ENCODE measurements at places on chromosomes 6 and 20. TPM values are rescaled to one million over a fixed set of nuclear protein-coding genes. Genes with fewer than 3 reads are reported as not detected.
A peak's percentile ranks its signal among the peaks of the same experiment; 100 is the strongest.

DNA sequence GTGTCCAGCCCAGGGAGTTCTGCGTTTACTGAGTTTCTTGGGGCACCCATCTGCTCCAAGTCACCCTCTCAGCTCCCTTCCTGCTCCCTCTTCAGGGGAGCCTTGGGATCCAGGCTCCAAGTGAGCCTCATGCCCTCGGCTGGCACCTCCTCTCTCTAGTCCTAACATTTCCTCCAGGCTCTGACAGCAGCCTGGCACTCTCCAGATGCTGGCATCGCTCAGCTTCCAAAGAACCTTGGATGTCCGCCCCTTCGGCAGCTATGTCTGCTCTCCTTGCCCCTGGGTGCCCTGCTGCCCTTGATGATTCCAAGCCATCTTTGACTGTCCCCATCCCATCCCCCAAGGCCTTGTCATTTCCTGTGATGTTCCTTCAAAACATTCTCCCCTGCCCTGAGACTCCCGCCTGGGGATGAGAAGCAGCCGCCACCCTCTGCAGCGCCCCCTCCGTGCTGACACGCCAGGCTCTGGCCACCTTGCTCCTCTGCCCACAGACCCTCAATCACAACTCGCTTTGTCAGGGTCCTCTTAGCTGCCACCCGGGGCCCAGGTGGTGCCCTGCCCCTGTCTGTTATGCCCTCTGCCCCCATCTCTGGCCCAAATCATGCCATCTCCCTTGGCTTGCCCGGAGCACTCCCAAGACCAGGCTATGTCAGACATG lies 6.6 kb upstream of the GFRA4 start:
- DNase-seq: no peak
- H3K36me3 ChIP-seq: peaks cover 34% of the 10 kb centered on the region
- no peaks in the 10 kb centered on the region for H3K4me1 ChIP-seq
- no peak overlapping the region for H3K27ac ChIP-seq

DNA sequence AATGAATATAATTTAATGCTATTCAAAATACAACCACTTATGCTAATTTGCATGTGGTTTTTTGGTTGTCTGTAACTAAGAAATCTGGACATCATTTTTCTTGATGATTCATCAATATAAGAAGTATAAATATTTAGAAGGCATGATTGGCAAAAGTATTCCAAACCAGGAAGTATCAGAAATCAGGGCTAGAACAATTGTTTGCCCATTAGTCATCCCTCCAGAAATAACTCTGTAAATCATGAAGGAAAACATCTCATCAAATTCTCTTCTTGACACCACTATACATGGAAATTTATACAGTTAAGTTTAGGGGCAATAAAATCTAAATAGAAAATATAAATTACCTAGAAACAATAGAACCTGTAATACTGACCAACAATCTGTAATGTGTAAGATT lies 554.7 kb upstream of the HS3ST5 start:
- no peaks in the 10 kb centered on the region for H3K27me3 ChIP-seq
- no peak overlapping the region for H3K27ac ChIP-seq
- no peaks in the 10 kb centered on the region for H3K4me1 ChIP-seq
- DNase-seq: no peak
- H3K36me3 ChIP-seq: no peaks in the 10 kb centered on the region
- no peak overlapping the region for H3K4me3 ChIP-seq

- H3K27me3 ChIP-seq: no peaks in the 10 kb centered on the region
- H3K4me1 ChIP-seq: peaks cover 17% of the 10 kb centered on the region
- H3K36me3 ChIP-seq: no peaks in the 10 kb centered on the region
Measured at GRCh38 chr6:150525300-150525699, 74.4 kb upstream of the PLEKHG1 start.

GRCh38 chr20:8914421-8914820 lies 154.5 kb upstream of the PLCB4 start:
- H3K4me3 ChIP-seq: no peak overlapping the region
- no peaks in the 10 kb centered on the region for H3K4me1 ChIP-seq
- no peak for DNase-seq

DNA sequence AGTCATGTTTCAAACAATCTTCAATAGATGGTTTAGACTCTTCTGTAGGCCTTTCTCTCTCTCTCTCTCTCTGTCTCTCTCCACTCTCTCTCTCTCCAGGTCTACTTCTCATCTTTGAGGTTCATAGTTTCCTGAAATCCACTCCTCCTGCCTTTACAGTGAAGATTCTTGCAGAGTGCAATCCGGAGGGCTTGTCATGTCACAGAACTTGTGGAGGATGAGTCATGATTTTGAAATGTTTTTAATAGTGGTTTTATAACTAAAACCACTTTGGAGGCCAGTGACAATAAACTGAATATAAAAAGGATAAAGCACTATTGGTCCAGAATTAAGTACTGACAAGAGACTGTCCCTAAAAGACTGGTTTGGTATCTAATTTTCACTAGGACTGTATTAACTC lies 156.3 kb downstream of the KIF6 start:
- no peaks in the 10 kb centered on the region for H3K27me3 ChIP-seq
- no peaks in the 10 kb centered on the region for H3K36me3 ChIP-seq
- no peak overlapping the region for H3K27ac ChIP-seq
- no peak for DNase-seq
- H3K4me1 ChIP-seq: peaks cover 18% of the 10 kb centered on the region

GRCh38 chr6:41093729-41094128 lies 21.0 kb downstream of the NFYA start:
- no peak for DNase-seq
- H3K27ac ChIP-seq: no peak overlapping the region
- H3K4me1 ChIP-seq: no peaks in the 10 kb centered on the region
- H3K36me3 ChIP-seq: peaks cover 39% of the 10 kb centered on the region

- no peaks in the 10 kb centered on the region for H3K27me3 ChIP-seq
- H3K4me3 ChIP-seq: no peak overlapping the region
- no peaks in the 10 kb centered on the region for H3K4me1 ChIP-seq
- no peaks in the 10 kb centered on the region for H3K36me3 ChIP-seq
Measured at GRCh38 chr6:67287566-67287965, 1347.5 kb upstream of the ADGRB3 start.

DNA sequence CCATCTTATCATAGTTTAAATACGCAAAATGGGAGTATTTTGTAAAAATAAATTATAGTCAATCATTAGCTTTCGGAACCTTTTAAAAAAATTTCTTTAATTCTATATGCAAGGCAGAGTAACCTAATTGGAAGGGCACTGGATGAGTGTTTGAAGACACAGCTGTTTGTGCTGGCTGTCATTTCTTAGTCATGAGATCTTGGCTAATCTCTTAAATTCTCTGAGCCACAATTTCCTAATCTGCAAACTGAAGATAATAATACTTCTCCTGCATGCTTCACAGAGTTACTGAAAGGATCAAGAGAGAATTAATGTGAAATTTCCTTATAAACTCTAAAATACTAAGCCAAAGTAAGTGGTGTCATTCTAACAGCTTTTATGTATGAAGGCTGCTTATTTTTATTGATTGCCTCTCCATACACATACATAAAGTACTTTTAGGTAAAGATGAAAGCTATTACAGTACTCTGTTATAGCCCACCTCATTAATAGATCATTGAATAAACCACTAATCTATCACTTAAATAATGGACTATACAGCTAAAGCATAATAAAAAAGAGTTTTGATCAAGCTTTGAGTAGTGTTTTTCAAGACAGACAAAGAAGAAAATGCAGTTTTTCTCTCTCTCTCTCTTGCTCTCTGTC lies 383.7 kb upstream of the IRAK1BP1 start:
- H3K4me1 ChIP-seq: no peaks in the 10 kb centered on the region
- H3K27me3 ChIP-seq: no peaks in the 10 kb centered on the region
- H3K36me3 ChIP-seq: no peaks in the 10 kb centered on the region
- H3K4me3 ChIP-seq: no peak overlapping the region
- H3K27ac ChIP-seq: no peak overlapping the region

GRCh38 chr6:113276601-113277000 lies 580.5 kb upstream of the MARCKS start:
- no peak for DNase-seq
- H3K36me3 ChIP-seq: no peaks in the 10 kb centered on the region
- H3K27me3 ChIP-seq: no peaks in the 10 kb centered on the region
- no peak overlapping the region for H3K27ac ChIP-seq

DNA sequence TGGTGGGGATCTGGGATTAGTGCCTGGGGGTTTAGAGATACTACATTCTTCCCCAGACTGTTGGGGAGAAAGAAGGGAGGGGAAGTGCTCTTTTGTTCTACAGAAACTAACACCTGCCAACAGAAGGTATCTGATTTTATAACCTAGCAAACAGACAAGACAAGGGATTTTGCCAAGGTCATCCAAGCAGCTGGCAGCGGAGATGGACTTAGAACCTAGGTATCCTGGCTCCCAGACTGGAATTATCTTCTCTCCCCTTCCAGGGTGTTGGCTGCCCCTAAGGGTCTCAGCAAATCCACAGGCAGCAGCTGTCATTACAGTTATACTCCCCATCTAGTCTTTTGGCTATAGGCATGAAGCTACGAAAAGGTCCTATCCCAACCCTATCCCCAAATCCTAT lies 8.4 kb downstream of the SDC4 start:
- H3K4me3 ChIP-seq: no peak overlapping the region
- peak overlapping the region; percentile 93 for H3K27ac ChIP-seq
- H3K4me1 ChIP-seq: peaks cover 62% of the 10 kb centered on the region

DNA sequence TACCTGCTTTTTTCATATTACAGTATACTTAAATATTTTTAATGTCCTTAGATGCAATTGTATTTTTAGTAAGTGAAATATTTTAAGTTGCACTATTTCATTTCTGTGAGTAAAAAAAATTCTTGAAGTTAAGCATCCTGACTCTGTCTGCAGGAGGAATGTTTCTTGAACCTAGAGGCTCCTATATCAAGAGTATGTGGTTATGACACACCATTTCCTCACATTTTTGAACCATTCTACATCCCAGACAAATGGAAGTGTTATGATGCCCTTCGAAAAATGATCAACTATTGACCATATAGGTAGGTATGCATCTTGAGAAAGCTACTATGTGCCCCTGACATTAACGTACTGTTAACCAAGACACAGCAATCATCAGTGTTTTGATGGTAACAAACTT lies 237.0 kb downstream of the BCKDHB start:
- H3K4me1 ChIP-seq: no peaks in the 10 kb centered on the region
- no peaks in the 10 kb centered on the region for H3K36me3 ChIP-seq
- H3K27ac ChIP-seq: no peak overlapping the region
- no peak overlapping the region for H3K4me3 ChIP-seq
- H3K27me3 ChIP-seq: no peaks in the 10 kb centered on the region

DNA sequence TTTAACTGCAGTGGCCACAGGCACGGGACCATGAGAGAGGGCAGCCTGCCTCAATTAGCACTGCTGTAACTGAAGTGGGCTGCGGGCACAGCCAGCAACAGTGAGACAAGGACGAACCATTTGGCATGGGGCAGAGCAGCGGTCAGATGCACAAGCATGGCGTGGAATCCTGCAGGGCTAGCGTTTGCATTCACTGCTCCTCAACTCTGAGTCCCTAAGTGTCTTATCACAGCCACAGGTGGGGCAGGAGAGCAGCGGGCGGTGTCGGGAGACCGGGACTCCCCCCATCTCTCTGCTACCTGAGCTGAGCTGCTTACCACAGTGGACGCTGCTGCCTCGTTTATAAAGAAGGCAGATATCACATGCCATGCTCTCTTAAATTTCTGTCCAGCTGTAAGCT lies 31.3 kb upstream of the PDE10A start:
- H3K36me3 ChIP-seq: no peaks in the 10 kb centered on the region
- no peaks in the 10 kb centered on the region for H3K4me1 ChIP-seq
- no peak overlapping the region for H3K4me3 ChIP-seq
- no peak overlapping the region for H3K27ac ChIP-seq
- no peaks in the 10 kb centered on the region for H3K27me3 ChIP-seq
- no peak for DNase-seq

- DNase-seq: no peak
- peak overlapping the region; percentile 72 for H3K27ac ChIP-seq
Measured at GRCh38 chr20:63896264-63897105, 1.6 kb downstream of the DNAJC5 start.

- no peak for DNase-seq
- H3K36me3 ChIP-seq: no peaks in the 10 kb centered on the region
- no peaks in the 10 kb centered on the region for H3K27me3 ChIP-seq
- no peaks in the 10 kb centered on the region for H3K4me1 ChIP-seq
- H3K27ac ChIP-seq: no peak overlapping the region
Measured at GRCh38 chr6:133085896-133086295, 155.3 kb upstream of the EYA4 start.

DNA sequence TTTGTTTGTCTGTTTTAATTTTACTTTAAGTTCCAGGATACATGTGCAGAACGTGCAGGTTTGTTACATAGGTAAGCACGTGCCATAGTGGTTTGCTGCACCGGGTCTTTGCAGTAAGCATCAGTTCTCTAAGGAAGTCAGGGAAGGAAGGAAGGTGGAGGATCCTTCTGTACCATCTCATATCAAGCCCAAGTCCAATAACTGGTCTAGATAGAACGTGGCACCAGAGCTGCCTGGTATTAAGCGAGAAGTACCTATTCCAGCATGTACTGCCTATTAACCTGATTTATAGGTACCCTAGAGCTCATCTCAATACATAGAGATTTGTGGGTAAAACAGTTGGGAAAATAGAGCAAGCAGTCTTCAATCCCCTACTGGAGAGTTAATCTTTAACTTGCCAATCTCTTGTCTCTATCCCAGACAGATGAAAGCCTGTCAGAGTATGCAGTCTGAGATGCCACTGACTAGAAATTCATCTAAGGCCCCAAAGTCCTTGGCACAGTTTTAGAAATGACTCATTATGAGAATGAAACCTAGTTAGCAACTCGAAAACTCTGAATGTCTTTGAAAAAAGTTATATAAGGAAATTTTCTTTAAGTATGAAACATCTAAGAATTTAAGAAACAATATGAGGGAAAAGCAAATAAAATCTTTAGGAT lies 144.9 kb downstream of the TFAP2A start:
- no peaks in the 10 kb centered on the region for H3K4me1 ChIP-seq
- no peak for DNase-seq
- no peak overlapping the region for H3K4me3 ChIP-seq
- H3K36me3 ChIP-seq: no peaks in the 10 kb centered on the region

DNA sequence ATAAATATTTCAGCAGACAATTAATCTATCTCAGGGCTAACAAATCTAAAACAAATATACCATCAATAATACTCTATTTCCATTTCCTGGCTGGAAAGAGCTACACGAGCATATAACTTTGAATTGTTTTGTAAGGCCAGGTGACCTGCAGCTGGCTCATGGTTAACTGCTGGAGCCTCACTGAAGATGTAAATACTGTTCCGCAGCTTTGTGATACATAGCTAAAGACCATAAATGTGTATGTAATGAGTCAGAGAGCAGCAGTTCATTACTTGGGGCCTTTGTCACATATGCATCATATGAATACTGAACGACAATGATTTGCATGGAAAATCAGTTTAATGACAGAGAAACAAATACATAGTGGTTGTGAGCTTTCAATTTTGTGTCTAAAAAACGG lies 109.4 kb upstream of the CCN2 start:
- no peak overlapping the region for H3K27ac ChIP-seq
- no peaks in the 10 kb centered on the region for H3K36me3 ChIP-seq
- H3K4me1 ChIP-seq: peaks cover 26% of the 10 kb centered on the region
- DNase-seq: no peak
- H3K4me3 ChIP-seq: no peak overlapping the region

GRCh38 chr6:4268171-4268570 lies 132.8 kb upstream of the ECI2 start:
- H3K4me3 ChIP-seq: no peak overlapping the region
- H3K27ac ChIP-seq: no peak overlapping the region
- no peaks in the 10 kb centered on the region for H3K4me1 ChIP-seq
- H3K36me3 ChIP-seq: no peaks in the 10 kb centered on the region
- DNase-seq: no peak
- H3K27me3 ChIP-seq: no peaks in the 10 kb centered on the region

The MCM8 gene
- 5.1 TPM for total RNA-seq

The SAMD3 gene
- 1.2 TPM for total RNA-seq

The MAP1LC3A gene
- total RNA-seq: 79.6 TPM

The HLA-G gene
- total RNA-seq: not detected

The CDH4 gene
- not detected for total RNA-seq

The EGFL8 gene
- 16.2 TPM for total RNA-seq

Data from thoracic aorta (tissue), 2 donors.